Stimulated activated CD8-positive, alpha-beta memory T cell treated with anti-CD3 and anti-CD28 coated beads, Interleukin-15, amount 100 ng/mL, for 24 hours (primary cell): ENCODE measurements at places on chromosomes 5 and 9.

- DNase-seq: no peak
Measured at GRCh38 chr5:67215519-67216471, 19.2 kb upstream of the CD180 start.

DNA sequence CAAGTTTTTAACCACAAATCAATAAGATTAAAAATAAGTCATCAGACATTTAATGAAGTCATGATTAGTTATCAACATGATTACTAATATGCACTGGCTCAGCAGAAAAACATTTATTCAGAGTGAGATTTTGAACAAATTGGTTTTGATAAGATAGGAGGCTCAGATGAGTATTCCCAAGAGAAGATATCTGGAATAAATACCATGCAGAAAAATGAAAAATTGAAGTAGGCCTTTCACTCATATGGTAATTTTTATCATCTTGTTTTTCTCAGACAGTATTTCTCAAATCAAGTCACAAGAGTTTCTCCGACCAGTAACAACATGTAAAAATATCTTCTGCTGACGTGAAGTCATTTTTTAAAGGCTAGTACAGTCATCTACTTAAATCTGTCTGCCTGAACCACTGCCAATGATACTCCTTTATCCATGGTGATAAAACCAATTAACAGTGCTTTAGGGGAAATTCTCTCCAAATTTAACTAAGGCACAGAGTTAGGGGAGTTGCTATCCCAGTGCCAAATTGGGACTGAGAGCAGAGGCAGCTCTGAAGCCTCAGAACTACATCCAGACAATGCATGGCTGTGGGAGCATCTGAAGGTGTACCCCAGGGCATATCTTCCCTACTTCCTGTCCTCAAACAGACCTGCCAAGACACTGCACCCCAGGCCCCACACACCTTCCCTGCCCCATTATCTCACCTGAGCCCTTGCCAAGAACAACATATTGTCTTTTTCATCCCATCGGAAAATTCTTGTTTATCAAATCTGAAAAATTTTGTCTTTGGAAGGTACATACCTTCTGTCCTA is 105.5 kb upstream of the TSLP start:
- DNase-seq: no peak

DNA sequence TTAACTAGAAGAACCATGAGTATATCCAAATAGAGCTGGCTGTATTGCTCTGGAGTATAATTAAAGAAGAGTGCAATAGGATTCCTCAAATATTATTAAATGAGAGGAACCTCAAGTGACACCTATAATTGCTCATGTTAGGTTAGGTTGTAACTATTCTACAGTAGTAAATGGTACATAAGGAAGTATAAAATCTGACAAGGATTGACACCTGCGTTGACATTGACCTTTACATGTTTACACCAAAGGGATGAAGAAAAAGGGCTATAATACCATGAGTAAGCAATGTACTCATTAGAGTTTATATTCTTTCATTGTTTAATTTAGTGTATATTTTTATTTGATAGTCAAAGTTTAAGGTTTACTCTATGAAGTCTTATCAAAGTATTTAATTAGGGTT is 48.9 kb downstream of the SLC12A2 start:
- no peak for DNase-seq

GRCh38 chr5:172779691-172780341 is 8.8 kb upstream of the DUSP1 start:
- DNase-seq: no peak

- DNase-seq: no peak
Measured at GRCh38 chr9:69324549-69325401, at the start of gene ENTREP1. ENTREP1 (plus strand) TSS chr9:69325215; CDS start chr9:69325310, 95 bp downstream.

DNA sequence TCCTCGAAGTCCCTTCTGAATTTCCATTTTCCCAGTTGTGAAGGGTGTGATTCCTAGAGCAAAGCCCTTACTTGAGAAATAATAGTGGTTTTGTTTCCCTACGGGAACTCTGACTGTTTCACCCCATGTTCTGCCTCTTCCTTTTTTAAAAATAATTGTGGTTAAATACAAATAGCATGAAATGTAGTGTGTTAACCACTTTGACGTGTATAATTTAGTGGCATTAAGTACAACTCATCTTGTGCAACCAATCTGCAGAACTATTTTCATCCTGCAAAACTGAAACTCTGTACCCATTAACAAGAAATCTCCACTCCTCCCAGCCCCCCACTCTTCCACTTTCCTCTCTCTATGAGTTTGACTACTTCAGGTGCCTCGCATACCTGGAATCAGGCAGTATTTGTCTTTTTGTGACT is 35.6 kb upstream of the HAND1 start:
- DNase-seq: no peak

DNA sequence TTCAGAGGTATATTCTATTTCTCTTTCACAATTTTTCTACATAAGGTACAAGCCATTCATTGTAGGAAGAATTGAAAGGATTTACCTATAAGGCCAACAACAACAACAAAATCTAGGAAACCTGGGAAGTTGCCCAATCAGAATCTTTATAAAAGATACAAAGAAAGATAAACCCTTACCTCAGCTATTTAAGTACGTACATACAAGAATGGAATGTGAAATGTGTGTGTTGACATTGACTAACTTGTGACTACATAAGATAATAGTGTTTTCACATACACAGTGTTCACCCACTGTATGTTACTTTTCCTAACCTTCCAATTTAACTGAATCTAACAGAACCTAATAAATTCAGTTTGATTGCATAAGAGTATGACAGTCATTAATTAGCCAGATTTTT is 154.1 kb downstream of the ADAMTS6 start:
- DNase-seq: no peak

GRCh38 chr9:91196103-91196950 is 165.4 kb downstream of the AUH start:
- DNase-seq: no peak

DNA sequence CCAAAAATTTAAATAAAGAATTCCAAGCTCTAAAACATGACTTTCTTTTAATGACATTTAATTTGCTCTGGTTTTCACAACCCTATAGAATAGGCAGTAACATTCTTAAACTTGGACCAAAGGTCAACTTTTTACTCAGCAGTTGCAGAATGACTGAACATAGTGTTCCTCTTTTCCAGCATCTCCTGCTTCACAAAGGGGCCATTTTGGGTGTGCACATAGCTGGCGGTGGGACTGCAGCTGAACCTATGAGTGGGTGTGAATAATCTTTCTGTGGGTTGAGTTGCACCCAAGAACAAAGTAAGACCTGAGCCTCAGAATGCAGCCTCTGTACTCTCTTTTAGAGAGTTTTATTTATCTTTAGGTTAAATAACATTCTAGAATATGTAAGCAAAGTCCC is 96.9 kb upstream of the HAPLN1 start:
- no peak for DNase-seq

- DNase-seq: no peak
Measured at GRCh38 chr9:88551546-88552137, 16.7 kb downstream of the NXNL2 start.
